Renal cortical epithelial cell (primary cell): ENCODE measurements at places on chromosomes 13 and 19. TPM values are rescaled to one million over a fixed set of nuclear protein-coding genes. Genes with fewer than 3 reads are reported as not detected.

DNA sequence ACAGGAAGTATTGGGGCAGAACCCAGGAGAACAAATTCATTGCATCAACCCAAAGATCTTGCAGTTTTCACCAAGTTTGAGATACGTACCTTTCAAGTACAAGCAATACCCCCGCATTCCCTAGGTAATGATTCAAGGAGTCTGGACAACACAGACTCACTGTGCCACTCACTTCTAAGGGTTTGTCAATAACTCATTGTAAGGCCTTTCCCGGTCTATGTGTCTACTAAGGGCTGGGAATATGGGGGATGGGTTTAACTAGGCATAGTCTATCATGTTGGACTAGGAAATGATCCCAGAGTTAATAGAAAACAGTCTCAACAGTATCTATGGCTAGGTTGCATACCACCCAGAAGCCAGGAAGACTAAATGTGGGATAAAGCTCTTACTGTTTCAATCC, 8.3 kb upstream of the ITM2B start:
- peak; percentile 79 for DNase-seq

The PCDH9 gene
- 0.52 and 4.6 TPM in 2 replicates for total RNA-seq

The MISP3 gene
- 1.3 and 1.6 TPM in 2 replicates for total RNA-seq

GRCh38 chr19:41746593-41747227, 8.6 kb upstream of the CEACAM6 start:
- DNase-seq = peak; percentile 34

DNA sequence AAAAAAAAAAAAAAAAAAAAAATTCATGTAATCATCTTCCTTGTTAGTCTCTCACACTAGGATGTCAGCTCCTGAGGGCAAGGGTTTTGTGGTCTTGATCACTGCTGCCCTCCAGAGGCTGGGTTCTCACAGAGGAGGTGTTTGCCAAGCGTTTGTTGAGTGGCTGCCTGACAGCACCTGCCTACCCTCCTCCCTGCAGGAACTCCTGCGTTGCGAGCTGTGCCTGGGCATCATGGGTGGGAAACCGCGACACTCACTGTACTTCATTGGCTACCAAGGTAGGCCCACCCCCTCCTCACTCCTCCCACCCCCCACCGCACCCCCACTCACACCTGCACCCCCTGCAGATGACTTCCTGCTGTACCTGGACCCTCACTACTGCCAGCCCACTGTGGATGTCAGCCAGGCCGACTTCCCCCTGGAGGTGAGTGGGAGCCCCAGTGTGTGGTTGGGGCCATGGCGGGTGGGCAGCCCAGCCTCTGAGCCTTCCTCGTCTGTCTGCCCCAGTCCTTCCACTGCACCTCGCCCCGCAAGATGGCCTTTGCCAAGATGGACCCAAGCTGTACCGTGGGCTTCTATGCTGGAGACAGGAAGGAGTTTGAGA, 8.1 kb downstream of the ATG4D start:
- peak; percentile 24 for DNase-seq

The PSG6 gene
- not detected in 2 replicates for total RNA-seq

DNA sequence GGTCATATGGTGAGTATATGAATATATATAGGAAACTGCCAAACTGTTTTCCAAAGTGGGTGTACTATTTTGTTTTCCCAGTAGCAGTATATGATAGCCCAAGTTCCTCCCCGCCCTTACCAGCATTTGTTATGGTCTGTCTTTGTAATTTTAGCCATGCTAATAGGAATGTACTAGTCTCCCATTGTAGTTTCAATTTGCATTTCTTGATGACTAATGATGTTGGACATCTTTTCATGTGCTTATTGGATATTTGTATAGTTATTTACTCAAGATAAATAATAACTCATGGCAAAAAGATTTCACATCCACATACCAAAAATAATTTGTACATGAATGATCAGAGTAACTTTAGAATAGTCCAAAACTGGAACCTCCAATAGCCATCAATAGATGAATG, 75.3 kb upstream of the SERP2 start:
- DNase-seq = no peak

DNA sequence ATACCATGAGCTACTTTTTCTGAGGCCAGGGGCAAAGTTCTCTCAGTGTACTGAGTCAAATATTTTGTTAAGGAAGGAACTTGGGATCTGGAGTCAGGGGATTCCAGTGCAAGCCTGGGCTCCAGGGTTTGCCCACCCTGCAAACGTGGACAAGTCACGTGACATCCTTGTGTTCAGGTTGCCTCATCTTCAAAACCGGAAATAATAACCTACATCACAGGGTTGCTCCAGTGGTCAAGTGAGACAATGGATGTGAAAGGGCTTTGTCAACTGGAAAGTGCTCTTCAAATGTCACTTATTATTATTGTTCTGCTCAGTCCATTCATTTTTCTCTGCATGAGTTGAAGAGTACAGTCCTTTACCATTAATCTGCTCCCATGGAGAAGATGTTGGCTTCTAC, 414.9 kb downstream of the COG6 start:
- no peak for DNase-seq

The XPO4 gene
- total RNA-seq = 26.4 and 30.5 TPM in 2 replicates

DNA sequence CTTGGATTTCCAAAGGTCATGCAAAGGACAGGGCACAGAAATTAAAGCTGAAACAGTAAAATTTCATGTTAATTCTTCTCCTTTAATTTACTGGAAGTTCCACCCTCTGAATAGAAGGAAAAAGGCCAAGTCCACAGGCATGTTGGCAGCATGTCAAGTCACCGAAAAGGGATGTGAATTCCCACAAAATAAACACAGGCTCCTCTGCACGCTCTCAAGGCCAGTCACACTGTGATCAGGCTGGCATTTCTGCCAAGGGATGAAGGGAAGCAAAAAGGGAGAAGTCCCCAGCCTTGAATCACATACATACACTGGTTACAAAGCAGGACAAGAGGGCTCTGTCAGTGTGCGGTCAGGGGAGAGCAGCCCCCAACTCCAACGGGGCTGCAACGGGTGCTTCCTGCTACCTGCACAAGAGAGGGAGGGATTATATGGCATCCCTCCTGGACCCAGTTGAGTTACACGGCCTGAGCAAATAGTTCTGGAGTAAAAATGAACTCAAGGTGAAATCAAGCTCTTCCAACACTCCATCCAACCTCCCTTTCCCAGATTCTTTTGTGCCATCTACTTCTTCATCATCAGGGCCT, 6.9 kb downstream of the DCLK1 start:
- peak; percentile 68 for DNase-seq

DNA sequence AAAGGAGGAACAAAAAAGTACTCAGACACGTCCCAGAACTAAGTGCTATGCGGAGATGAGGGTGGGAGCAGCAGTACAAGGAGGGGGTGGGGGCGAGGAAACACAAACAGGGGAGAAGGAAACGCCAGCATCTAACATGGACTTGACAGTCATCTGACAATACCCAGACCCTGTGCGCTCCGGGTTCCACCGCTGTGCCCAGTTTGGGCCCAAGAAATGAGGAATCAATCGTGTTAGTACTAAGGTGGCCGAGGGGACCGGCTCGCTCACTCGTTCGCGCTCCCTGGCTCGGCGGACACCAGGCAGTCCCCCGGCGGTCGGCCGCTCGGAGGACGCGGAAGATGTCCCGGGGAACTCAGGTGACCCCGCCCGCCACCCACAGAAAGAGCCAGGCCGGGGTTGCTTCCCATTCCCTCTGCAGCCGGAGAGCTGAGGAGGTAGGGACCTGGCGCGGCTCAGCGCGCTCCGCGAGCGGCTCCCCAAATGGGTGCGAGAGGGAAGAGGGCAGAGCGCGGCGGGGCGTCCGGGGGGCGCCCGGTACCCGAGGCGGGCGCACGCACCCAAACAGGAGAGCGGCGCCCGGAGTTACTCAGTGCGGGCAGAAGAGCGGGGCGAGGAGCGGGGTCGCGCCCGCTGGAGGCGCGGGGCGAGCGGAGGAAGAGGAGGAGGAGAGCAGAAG, 616 bp downstream of the TSHZ3 start:
- DNase-seq = no peak

- no peak for DNase-seq
Observed at GRCh38 chr19:57434386-57435061, 601 bp upstream of the ZNF749 start.

- peak; percentile 7 for DNase-seq
Observed at GRCh38 chr13:76148926-76149325, 512.8 kb downstream of the LMO7 start.

- no peak for DNase-seq
Observed at GRCh38 chr19:2716275-2716650, 4.9 kb downstream of the DIRAS1 start.

The MBD3L3 gene
- not detected in 2 replicates for total RNA-seq

DNA sequence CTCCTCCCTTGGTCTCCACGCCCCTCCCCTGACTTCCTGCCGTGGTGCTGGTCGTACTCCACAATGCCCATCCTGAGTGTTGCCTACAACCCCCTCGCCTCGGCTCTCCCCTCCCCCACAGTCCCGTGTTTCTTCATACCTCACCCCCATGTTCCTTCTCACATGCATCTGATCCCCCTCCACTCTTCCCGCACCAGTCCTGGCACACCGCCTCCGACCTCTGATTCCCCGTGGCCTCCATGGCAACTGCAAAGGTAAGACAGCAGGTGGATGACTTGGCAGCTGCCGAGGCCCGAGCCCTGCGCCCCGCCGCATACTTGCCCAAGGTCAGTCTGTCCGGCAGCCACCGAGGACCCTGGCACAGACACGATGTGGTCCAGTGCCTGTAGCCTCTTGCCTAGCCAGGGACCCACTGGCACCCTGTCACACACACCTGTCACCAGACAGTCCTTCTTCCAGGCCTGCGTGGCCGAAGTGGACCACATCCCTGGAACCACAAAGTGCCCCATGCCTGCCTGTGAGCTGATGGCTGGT, 16.1 kb upstream of the SDHAF1 start:
- no peak for DNase-seq

- DNase-seq = no peak
Observed at GRCh38 chr19:54607785-54608150, 14.3 kb downstream of the LILRA1 start.

DNA sequence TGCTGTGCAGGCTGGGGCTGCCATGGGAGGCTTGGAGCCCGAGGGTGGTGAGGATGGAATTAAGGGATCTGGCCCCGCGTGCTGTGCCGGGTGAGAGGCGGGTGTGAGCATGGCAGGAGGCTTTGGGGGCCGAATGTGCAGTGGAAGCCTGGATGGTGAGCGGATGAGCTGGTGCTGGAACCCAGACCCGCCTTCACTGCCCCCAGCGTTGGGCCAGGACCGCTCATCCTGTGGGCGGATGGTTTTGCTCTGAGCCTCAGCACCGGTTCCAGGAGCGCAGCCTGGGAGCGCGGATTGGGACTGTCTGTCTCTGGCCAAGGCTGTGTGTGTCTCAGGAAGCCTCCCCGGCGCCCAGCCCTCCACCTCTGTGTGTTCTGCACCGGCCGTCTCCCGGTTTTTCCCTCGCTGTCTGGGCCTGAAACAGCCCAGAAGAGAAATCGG, 16.7 kb downstream of the KDM4B start:
- DNase-seq = no peak

DNA sequence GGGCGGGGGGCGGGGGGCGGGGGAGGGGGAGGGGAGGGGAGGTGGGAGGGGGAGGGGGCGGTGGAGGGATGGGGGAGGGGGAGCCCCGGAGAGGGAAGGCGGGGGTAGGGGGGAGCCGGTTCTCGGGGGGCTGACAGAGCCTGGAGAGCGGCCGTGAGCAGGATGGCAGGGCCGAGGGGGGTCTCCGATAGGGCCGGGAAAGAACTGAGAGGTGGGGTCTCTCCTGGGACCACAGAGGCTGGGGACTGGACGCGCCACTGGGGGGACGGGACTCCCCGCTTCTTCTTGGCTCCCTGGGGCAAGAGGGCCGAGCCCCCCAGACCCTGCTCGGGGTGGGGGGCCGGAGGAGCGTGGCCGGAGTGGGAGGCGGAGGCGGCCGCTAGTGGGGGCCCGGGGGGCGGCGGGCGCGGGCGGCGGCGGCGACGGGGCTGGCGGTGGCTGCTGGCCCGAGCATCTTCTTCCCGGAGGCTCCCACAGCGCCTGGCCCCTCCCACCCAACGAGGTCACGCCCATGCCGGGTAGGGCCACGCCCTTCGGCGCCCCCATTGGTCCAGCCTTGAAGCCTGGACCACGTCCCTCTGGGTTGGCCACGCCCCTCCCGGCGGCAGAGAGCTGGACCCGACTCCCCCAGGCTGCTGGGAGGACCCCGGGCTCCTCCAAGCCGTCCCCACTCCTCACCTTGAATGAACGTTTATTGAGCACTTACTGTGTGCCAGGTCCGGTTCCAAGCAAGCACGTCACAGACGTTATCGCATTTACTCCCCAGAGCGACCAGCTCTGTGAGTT, at the start of gene NOVA2:
TSS of gene NOVA2 (minus strand) at position 313 of the 786 bp plus-strand sequence. CDS start 514 bp downstream, outside the sequence.
- DNase-seq = no peak

- no peak for DNase-seq
Observed at GRCh38 chr13:98873377-98874028, 104.4 kb downstream of the DOCK9 start.

GRCh38 chr13:49550942-49551644, 34.3 kb downstream of the RCBTB1 start:
- no peak for DNase-seq

The C5AR1 gene
- 0.80 TPM in 1 of 2 replicates, not detected in the other for total RNA-seq

DNA sequence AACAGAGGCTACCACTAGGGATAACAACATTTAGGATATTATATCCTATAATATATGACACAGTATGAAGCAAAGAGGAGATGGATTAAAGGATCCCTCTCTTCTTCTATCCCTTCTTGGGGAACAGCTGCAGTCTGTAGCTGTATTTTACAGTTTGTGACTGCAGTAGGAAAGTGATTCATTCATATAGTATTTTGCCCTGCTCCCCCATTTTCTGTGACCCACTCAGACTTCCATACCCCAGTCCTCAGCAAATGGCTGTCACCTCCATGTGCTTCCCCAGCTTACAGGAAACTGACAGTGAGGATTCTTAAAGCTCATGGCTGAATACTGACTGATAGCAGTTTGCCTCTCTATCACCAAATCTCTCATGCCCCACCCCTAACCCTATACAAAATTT, 27.5 kb downstream of the MICU2 start:
- no peak for DNase-seq

DNA sequence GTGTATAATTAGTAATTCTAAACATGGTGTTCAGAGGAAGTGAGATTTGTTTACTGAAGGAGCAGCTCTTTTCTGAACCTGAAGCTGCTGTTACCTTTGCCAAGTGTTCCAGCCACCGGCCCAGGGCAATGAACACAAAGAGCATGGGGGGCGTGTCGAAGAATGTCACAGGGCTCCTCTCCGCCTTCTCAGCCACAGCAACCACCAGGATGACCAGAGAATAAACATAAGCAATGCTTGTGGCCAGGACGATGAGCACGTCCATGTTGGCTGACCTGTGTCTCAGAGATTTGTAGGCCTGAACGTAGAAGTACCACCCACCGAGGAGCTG, 53.1 kb downstream of the ATP7B start:
- DNase-seq = no peak

DNA sequence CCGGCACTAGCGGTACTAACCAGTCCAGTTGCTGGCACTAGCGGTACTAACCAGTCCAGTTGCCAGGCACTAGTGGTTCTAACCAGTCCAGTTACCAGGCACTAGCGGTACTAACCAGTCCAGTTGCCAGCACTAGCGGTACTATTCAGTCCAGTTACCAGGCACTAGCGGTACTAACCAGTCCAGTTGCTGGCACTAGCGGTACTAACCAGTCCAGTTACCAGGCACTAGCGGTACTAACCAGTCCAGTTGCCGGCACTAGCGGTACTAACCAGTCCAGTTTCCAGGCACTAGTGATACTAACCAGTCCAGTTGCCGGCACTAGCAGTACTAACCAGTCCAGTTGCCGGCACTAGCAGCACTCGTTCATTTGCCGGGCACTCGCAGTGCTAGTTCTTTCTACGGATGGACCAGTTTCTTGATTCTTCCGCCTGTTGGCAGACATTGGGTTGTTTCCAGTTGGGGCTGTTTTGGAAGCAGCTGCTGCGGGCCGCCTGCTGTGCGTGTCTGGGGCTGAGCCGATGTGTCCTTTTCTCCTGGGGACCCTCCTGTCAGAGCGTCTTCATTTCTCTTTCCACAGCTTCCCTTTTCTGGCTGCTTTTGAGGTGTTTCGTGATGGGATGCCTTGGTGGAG, 123.4 kb upstream of the MCF2L start:
- no peak for DNase-seq

The ZNF442 gene
- 4.2 and 8.8 TPM in 2 replicates for total RNA-seq

The FLT1 gene
- 0.05 and 3.1 TPM in 2 replicates for total RNA-seq
